Hippocampal formation (tissue), 2 donors: ENCODE measurements at places on chromosomes 7 and 10.

DNA sequence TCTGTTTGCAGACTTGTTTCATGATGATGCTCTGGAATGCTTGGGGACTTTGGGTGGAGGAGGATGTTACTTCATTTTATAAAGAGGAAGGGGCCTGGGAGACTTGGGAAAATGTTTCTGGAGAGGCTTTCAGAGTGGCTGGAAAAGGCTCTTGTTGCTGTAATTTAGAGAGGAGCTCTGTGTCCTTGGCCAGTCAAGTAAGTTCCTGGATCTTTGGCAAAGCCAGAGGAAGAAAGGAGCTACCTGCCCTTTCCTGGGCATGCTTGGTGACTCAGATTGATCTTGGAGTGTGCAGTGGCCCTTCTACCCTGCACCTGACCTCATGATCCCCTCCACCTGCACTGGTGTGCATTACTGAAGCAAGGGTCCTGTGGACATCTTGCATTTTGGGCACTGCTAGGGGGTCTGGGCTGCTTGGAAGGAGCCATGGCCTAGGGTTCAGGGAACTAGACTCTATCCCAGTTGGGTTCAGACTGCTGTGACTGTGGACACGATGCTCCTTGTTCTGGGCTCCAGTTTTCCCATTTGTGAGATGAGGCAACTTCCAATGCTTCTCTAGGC lies 56.1 kb downstream of the ADCYAP1R1 start:
- DNase-seq = no peak

GRCh38 chr7:106225856-106226255 lies 58.9 kb downstream of the NAMPT start:
- no peak for DNase-seq

GRCh38 chr7:155184923-155185322 lies 112.8 kb upstream of the INSIG1 start:
- DNase-seq = no peak

DNA sequence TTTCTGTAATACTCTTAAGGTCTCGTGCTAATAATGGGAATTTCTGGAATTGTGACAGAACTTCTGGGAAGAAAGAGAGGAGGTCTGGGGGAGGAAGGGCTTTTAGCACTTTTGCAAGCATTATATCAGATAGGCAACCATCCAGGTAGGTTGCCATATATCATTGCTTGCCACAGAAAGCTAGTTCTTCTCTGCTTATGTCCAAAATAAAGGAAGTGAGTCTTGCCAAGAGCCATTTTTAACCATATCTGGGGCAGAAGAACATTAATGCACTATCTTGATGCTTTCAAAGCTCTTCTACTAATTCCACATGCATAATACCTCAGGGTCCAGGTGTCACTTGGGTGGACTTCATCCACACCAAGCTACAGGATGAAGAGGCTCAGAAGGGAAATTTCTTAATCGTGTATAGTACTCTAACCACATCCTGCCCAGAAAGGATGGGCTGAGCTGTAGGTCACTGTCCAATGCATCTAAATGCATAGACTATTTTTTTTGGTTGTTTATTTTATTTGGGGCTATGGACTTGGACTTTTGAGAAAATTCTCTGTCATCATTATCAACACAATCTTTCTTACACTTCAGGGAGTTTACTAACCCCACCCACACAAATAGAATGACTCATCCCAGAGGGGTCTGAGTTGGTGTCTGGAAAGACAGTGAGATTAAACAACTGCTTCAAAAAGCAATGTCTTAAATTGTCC lies 68.9 kb upstream of the ADO start:
- no peak for DNase-seq
